ENCODE measurements at places on chromosomes 16 and 17.

DNA sequence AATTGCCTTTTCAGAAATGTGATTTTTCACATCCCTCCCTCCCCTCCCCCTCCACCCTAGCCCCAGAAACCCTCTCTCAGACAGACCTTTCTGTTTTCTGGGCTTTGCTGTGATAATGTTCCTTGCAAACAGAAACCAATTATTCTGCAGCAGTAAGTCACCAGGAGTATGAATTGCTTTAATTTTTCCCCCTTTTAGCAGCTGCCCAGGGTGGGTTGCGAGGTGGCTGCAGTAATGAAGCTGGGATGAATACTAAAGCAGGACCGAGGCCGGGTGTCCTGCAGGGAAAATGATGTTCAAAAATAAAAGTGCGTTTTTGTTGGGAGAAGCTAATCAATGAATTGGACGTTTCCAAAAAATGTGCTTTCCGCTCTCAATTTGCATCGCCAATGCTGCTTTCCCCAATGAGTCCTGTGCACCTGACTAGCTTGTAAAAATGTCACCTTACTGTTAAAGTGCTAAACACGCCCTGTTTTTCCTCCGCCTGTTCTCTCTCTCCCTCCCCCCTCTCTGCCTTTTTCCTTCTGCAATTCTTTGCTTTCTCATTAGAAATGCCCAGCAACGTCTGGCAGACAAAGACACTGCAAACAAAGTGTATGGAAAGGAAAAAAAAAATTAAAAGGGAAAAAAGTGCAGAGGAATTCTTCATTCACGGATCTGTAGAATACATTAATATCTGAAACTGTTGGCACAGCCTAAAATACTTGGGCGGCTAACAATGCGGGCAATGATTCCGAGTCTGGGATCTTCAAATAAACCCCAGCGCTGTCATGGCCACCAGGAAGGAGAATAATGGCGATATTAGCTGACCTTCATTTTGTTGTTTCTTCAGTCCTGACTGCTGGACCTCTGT, 244.1 kb downstream of the STX8 start:
- no peak for DNase-seq

DNA sequence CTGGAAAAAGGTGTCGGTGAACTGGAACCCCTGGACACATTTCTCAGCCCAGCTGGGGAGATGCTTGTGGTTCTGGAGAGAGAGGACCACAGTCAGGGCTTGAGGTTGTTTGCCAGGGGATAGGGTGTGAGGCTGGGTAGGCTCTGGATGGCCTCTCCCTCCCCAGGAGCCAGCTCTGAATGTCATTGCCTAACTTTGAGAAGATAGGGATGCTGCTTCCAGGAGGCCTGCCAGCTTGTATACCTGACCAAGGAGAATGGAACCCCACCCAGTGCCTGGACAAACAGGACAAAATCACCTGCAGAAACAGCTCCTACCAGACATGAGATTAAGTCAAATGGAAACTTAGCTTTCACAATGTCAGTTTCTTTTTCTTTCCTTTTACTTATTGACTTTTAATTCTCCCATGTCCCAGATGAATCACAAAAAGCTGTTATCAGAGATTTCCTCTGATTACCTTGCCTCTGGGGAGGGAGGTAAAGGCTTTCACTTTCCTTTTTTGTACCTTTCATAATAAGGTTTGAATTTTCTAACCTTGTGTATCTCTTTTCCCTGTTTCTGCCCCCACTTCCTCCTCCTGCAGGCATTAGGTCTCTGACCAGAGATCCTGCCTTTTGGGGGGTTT, 29.8 kb upstream of the PLLP start:
- no peak for DNase-seq

GRCh38 chr17:45906237-45906636, 11.9 kb downstream of the MAPT start:
- no peak for DNase-seq

DNA sequence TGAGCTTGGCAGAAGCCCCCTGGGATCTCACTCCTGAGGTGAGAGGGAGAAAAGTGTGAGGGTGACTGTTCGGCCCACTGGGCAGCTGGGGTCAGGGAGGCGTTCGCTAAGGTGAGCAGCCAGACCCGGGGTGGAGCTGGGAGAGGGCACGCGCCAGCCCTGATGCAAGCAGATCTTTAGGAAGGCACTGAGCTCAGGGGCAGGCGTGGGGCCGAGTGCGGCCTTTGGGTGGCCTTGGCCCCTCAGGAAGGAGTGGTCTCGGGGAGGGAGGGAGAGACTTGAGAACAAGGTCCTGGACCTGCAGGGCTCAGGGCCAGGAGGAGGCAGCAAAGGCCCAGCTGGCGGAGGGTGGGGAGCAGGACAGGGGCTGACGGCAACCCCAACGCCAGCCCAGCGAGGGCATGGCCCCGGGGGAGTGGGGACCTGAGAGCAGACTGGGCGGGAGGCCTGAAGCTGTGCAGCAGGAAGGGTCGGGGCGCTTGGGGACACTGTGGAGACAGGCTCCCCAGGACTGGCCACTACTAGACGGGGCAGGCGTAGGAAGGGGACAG, 14.5 kb upstream of the WDR45B start:
- no peak for DNase-seq

GRCh38 chr16:59698346-59699020, 964.4 kb upstream of the GOT2 start:
- no peak for DNase-seq

GRCh38 chr16:70774261-70774660, 26.7 kb downstream of the VAC14 start:
- DNase-seq = no peak

GRCh38 chr16:58160855-58161254, 31.7 kb upstream of the CFAP20 start:
- no peak for DNase-seq

DNA sequence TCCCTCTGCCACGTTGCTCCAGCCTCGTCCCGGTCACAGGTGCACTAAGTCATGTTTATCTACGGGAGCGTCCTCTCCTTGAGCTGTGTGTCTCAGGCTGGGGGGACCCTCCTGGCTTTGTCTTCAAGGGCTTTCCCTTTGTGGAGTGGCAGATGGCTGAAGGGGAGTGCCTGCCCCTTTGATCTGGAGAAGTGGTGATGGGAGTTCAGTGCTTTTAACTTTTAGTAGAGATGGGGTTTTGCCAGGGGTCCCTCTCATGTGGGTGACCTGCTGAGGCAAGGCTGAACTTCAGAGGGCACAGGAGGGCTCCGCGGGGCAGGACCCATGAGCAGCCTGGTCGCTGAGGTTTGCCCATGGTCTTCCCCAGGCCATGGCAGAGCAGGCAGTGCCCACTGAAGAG, 73.1 kb upstream of the CDC42EP4 start:
- DNase-seq = no peak

- DNase-seq = no peak
These were observed 5.7 kb downstream of the ATP2C2 start for GRCh38 chr16:84373907-84374489.

DNA sequence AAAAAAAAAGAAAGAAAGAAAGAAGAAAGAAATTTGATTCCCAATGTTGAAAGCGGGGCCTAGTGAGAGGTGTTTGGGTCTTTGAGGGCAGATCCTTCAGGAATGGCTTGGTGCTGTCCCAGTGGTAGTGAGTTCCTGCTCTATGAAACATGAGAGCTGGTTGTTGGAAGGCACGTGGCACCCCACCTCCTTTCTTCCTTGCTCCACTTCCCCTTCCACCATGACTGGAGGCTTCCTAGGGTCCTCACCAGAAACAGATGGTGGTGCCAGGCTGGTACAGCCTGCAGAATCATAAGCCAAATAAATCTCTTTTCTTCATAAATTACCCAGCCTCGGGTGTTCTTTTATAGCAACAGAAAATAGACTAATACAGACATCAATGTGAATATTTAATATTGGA, 147.3 kb upstream of the KCNJ18 start:
- no peak for DNase-seq

GRCh38 chr16:70250748-70251628, 752 bp downstream of the EXOSC6 start:
- peak; percentile 15 for DNase-seq

DNA sequence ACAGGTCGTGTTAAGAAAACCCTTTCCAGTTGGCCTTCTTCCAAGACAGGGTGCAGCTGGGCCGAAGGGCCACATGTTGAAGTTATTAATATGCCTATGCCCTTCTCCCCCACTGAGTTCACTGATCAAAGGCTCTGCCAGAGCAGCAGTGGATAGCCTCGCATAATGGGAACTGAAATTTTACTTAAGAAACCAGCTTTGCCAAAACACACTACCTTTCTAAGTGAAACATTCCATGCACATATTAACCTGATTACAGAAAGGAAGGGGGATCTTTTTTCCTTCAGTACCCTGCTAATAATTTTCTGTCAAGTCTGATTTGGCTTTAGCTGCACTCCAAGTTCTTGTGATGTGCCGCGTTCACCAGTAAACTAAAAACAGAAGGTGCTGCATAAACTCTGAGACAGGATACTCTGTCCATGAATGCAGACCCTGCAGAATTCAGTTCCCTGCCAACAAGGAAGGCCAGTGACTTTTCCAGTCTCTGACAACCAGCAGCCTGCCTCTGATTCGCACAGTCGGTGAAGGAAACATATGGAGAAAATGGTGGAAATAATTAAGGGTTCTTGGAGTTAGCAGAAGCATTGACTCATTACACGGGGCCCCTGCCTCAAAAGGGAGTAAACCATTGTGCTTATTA, 283.8 kb downstream of the ZFHX3 start:
- no peak for DNase-seq

DNA sequence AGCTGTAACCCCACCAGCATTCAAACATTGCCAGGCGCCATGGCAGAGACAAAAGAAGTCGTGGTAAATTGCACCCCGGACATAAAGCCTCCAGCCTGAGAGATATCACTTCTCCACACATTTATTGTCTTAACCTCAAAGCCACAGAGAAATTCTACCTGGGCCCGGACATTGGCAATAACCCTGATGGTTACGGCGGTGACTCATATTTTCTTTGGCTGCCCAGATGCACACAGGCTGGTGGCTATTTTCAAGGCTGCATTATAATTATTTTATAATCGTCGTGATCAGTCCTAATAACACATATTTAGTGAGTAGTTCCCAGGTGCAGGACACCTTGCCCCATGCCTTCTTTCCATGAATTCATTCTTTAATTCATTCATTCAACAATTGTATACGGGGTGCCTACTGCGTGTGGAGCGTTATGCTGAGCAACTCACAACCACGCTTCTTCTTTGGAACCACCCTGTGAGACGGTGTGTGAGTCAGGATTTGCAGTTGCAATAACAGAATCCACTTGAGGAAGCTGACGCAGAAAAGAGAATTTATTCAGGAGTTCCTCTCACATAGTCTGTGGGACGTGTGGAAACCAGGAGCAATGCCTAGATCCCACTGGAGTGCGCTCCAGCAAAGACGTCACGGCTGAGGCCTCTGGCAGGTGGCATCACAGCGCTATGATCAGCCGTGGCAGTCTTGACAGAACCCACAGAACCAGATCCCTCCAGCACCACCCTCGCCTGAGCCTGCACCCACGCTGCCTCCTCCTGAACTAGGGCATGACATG, 245.7 kb downstream of the FOXL1 start:
- no peak for DNase-seq

- no peak for DNase-seq
These were observed 6.7 kb upstream of the CMIP start for GRCh38 chr16:81437865-81438264.

- DNase-seq = peak; percentile 66
These were observed 569 bp downstream of the FLII start for GRCh38 chr17:18257982-18258355.

DNA sequence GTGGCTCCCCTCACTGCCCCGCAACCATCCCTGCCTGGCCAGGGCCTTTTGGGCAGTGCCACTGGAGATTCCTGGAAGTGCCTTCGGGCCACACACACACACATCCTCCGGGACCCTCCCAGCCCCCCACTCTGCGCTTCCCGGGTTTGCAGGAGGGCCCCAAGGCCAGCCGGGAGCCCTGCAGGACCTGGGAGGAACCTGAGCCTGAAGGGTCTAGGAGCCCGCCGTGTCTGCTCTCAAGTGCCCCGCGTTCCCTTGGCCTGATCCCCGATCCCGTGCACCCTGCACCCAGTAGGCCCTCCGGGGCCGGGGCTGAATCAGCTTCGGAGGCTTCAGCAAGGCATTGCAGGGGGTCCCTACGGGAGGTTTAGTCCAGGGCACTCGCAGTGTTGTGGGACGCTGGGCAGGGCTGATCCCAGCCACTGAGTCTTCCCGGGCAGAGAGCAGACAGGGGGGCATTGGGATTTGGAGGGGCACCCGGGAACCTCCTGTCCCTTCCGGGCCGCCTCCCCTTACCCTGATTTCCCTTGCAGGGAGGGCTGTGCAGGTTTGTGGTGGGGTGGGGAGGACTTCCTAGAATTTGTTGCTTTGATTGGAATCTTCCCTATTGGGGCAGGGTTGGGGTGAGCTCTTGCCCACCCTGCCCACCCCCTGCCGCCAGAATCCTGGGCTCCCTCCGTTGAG, 36.9 kb downstream of the TMEM235 start:
- DNase-seq = no peak

DNA sequence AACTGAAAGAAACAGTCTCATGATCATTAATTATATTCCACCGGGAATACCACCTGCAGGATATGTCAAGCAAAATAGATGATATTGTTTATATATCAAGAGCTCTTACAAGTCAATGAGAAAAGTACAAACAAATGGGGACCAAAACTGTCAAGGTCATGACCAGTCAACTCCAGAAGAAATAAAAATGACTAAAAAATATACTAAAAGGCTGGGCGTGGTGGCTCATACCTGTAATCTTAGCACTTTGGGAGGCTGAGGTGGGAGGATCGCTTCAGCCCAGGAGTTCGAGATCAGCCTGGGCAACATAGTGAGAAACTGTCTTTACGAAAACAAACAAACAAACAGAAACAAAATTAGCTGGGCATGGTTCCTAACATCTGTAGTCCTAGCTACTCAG, 49.8 kb upstream of the SCNN1B start:
- DNase-seq = no peak

GRCh38 chr17:75878174-75878998, at the start of gene TRIM47:
TSS of gene TRIM47 (minus strand) at chr17:75878581. CDS start at chr17:75878548, 33 bp downstream.
- no peak for DNase-seq

GRCh38 chr16:24253192-24253591, 2.9 kb upstream of the CACNG3 start:
- peak; percentile 66 for DNase-seq

DNA sequence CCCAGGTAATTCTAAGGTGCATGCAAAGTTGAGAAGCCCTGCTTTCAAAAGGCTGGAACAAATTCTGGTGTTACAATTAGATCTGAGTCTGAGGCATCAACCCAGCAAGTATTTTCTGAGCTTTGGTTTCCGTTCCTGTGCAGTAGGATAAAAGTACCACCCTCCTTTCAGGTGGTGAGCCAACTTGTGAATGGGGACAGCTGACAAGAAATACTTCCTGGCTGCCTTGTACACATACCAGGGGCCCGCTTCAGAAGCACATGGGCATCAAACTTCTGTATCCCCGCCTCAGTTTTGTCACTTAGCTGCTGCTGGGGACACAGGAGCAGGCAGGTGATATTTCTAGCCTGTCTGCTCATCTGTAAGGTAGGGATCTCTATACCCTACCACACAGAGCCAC, 252.2 kb downstream of the CPPED1 start:
- DNase-seq = no peak

DNA sequence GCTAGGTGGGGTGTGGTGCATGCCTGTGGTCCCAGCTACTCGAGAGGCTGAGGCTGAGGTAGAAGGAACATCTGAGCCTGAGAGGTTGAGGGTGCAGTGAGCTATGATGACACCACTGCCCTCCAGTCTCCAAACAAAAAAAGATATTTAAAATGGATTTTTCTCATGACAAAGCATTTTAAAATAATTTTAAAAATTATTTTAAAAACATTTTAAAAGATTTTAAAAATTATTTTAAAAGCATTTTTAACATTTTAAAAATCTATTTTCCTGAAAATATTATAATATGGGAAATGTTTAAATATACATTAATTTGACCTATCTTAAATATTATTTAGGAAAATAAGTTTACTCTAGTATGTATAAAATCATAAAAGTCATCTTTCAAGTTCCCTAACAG, 26.8 kb downstream of the MED13 start:
- no peak for DNase-seq
